ENCODE measurements at places on chromosomes 4 and X.

GRCh38 chrX:81392396-81392795 lies 190.5 kb downstream of the SH3BGRL start:
- no peak for DNase-seq

GRCh38 chrX:153576961-153577360 lies 22.0 kb downstream of the CCNQ start:
- DNase-seq, result no peak

DNA sequence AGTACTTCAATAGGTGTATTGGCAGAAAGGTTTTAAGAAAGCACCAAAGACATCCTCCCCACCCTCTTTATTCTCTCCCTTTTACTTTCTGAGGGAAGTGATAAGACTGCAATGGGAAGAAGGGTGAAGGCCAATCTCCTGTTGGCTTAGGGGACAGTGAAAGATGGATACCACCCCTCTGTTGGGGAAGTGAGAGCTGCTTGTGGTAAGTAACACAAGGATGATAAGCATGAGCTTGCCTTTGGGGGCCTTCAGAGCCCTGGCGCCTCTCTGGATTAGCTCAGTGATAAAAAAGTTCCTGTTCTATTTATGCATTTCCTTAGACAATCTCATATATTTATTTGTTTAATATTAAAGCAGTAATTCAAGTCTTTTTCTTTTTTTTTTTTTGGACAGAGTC lies 5.2 kb upstream of the KLF8 start:
- DNase-seq, result no peak

DNA sequence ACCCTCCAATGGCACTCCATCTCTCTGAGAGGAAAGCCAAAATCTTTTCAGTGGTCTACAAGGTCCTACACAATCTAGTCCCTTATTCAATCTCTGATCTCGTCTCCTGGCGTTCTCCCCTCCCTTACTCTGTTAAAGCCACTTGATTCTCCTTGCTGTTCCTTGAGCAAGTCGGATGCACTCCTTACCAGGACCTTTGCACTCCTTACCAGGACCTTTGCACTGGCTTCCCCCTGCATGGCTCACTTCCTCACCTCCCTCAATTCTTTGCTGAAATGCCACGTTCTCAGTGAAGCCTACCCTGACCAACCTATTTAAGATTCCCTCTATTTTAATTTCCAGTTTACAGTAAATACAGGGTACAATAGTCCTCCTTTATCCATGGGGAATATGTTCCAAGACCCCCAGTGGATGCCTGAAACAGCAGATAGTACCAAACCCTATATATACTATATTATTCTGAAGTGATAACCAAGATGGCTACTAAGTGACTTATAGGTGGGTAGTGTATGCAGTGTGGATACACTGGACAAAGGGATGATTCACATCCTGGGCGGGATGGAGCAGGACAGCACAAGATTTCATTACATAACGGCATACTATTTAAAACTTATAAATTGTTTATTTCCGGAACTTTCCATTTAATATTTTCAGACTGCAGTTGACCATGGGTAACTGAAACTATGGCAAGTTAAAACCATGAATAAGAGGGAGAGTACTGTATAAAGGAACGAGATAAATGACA lies 6.5 kb upstream of the DLG3 start:
- DNase-seq, result no peak

- no peak for DNase-seq
Observed at GRCh38 chr4:10809905-10810304, 125.3 kb upstream of the CLNK start.

- no peak for DNase-seq
Observed at GRCh38 chr4:113078066-113078465, 28.6 kb downstream of the ANK2 start.

GRCh38 chr4:169096221-169096620 lies 86.2 kb upstream of the CBR4 start:
- no peak for DNase-seq

DNA sequence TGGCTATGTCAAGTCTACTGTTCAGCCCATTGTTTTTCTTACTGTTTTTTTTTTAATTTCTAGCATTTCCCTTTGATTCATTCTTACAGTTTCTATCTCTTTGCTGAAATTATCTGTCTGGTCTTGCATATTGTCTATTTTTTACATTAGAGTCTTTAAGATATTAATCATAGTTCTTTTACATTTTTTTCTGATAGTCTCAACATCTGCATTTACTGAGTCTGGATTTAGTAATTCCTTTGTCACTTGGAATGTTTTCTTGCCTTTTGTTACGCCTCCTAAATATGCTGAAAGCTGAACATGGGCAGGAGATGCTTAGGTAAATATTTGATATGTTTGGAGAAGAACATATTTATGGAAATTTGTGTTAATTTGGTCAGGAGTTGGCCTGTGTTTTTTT lies 10.4 kb downstream of the JADE3 start:
- no peak for DNase-seq

DNA sequence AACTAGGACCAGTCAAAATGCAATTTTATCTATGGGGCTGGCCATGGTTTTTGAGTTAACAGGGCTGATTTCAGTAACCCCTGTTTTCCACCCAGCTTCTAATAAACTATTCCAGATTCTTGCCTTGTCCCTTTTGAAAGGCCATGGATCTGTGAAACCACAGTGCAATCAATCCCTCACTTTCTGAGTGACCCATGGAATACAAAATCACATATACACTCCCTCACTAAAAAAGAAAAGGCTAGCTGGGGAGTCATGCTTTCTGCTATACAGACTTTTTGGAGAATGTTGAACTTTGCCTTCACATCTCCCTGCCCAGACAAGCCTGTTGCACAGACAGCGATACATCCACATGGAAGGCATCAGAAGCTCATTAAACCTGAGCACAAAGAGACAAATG lies 47.9 kb downstream of the MAD2L1 start:
- no peak for DNase-seq

DNA sequence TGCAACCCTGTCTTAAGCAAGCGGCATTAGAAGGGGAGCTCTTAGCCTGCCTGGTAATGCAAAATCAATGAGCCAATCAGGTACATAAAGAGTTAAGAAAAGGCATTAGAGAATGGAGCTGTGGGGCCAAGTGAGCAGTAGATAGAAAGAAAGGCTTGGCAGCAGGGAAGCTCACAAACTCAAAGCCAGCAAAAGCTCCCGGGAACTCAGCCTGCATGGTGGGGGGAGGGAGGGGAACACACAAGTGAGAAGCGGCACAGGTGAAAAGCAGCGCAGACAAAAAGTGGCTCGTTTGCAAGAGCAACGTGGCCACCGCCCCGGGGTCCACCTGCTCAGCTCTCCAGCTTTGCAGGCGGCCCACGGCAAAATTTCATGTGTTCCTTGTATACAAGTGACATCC lies 818.5 kb downstream of the FAM133A start:
- DNase-seq, result no peak

DNA sequence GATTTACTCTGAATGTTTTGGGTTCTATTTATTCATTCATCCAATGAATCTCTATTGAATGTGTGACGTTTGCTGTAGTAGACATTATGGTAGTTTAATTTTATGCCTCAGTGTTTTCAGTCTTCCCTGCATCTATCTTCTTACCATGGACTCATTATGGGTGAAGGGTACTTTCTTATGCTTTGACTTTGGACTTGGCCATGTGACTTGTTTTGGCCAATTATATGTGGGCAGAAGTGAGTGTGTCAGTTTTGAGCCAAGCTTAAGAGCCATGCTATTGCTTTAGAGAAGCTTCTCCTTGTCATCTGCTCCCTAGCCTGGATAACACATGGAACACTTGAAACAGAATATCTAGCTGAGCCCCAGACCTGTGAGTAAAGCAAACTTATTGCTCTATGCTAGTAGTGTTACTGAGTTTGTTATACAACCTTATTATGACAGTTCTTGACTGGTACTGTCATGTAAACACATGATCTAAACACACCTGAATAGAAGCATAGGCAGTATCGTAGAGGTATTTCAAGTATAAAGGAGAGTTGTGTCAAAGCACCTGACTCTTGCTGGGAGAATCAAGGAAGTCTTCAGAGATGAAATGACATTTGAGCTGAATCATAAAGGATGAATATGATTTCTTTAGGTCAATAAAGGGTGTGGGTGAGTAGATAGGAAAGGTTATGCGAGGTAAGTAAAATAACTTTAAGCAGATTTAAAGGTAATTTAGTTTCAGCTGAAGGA lies 128.4 kb downstream of the NAA11 start:
- no peak for DNase-seq

DNA sequence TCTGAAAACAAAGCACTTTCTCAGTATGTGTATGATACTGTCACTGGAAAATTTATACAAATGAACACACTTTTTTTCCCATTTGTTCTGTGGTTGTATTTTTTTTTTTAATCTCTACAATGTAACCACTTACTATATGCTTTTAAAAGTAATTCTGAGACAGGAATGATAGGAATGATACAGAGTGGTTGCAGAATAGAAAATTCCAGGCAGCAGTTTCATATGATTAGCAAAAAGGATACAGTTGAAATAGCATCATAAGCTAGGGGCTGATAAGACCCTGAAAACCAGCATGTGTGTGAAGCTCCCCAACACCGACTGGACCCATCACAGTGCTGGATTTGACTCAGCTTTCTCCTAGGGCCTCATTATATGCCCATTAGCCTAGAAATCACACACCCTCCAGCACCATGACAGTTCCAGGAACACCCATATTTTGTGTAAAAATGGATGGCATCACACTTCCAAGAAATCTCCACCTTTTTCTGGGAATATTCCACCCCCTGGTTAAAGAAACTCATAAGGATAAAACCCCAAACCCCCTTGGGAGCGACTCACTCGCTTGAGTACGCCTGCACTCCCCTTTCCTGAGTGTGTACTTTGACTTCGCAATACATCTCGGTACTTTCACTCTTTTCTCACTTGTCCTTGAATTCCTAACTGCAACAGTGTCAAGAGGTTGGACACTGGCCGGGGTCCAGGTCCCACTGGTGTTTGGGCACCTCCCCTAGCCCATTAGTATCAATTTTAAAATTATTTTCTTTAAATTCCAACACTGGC lies 77.4 kb upstream of the AGA start:
- no peak for DNase-seq

- no peak for DNase-seq
Observed at GRCh38 chr4:152820073-152820472, 40.3 kb downstream of the ARFIP1 start.

DNA sequence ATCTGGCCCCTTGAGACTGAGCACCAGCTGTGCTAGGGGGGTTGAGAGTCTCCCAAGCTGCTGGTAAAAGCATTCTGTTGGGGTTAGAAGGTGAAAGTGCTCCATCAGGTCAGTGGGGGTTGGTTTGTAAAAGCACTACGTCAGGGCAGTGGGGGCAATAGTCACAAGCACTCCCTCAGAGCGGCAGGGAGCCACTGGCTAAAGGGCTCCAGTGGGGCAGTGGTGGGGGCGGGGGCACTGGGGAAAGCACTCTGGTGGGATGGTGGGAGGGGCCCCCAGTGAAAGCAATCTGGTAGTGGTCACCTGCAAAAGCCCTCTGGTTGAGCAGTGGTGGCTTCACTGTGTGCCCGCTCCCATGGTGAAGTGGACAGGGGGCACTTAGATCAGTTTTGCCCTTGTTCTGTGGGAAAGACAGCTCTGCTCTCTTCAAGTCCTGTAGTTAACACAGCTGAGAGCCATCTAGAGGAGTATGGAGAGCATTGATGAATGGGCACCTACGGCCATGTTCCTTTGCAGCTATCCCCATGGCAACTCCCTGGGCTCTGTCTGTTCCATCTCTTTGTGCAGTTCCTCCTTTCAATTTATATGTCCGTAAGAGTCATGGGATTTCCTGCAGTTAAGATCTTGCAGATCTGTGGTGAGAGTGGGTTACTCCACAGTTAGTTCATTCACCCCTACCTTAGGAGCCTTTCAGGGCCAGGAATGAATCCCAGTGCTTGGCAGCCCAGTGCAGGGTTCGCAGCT lies 106.4 kb downstream of the SH3BGRL start:
- no peak for DNase-seq

- DNase-seq, result no peak
Observed at GRCh38 chr4:7860600-7861163, 79.0 kb downstream of the AFAP1 start.

DNA sequence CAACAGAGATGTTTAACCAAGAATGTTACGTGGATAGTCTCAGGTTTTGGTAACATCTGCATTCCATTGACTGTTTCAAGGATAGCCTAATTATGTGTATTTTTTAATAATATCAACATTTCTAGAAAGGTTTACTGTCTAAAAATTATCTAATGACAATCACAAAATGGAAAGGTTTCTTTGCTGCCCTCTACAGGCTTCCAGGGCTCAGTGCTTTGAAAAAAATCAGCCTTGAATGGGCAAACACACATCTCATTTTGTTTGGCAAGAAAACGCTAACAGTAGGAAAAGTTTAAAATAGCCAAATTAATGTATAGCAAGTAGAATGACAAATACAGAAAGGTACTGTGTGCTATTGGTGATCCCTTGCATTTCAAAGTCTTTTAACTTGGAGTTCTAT lies 223.4 kb upstream of the PRPS2 start:
- DNase-seq, result peak; percentile 41

DNA sequence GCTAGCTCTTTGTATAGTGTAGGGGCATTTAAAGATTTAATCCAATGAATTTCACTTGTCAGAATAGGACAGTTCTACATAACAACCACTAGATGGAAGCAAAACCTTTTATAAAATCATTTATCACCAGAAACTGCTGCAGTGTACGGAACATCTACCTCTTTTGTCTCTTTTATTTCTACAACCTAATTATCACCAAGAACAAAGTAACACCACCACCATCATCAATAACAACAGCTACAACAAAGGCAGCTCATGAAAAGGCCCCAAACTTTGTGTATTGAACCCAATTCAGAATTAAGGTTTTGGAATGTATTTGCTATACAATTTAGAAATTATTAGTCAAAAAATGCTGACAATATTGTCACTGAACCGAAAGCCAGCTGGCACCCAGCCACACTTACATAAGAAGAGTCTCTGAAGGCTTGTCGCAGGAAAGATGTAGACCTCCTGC lies 260.9 kb upstream of the RPS6KA3 start:
- DNase-seq, result peak; percentile 25

DNA sequence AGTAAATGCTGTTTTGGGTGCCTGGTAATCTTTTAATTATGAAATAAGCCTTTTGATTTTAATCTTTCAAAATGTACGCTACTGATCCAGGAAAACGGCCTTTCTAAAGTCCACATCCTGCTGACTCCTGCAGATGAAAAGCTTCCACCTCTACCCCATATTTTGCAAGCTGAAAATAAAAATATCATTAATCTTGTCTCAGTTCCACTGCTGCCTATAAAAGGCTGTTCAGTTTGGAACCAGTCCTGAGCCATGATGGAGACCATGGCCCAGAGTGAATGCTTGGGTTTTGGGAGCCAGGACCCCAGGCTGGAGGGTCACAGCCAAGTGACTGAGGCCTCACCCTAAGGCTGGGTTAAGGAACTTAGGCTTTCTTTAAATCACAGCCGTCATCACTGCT lies 110.8 kb downstream of the AFF1 start:
- DNase-seq, result no peak

DNA sequence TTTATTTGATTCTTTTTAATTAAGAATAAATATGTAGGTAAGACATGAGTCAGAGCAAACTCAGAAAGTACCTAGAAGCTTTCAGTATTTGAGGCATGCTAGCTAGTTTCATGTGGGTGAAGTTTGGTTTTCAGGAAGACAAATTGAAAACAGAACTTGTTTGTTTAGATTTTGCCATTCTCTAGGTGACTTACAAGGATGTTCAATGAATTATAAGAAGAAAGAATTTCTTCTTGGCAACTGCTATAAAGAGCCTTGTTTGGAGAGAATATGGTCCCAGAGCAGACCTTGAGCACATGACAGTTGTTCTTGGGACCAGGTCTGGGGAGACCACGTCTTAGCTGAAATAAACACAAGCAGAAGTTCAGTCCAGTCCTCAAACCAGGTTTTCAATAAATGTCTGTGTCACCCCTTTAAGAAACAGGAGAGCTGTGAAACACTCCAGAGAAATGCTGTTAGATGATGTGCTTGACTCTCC lies 38.0 kb upstream of the IL21 start:
- DNase-seq, result no peak

- peak; percentile 52 for DNase-seq
Observed at GRCh38 chr4:123599920-123600810, 203.6 kb downstream of the SPRY1 start.
